Amygdala (tissue), 56 donors: ENCODE measurements at places on chromosomes 1 and 21.

DNA sequence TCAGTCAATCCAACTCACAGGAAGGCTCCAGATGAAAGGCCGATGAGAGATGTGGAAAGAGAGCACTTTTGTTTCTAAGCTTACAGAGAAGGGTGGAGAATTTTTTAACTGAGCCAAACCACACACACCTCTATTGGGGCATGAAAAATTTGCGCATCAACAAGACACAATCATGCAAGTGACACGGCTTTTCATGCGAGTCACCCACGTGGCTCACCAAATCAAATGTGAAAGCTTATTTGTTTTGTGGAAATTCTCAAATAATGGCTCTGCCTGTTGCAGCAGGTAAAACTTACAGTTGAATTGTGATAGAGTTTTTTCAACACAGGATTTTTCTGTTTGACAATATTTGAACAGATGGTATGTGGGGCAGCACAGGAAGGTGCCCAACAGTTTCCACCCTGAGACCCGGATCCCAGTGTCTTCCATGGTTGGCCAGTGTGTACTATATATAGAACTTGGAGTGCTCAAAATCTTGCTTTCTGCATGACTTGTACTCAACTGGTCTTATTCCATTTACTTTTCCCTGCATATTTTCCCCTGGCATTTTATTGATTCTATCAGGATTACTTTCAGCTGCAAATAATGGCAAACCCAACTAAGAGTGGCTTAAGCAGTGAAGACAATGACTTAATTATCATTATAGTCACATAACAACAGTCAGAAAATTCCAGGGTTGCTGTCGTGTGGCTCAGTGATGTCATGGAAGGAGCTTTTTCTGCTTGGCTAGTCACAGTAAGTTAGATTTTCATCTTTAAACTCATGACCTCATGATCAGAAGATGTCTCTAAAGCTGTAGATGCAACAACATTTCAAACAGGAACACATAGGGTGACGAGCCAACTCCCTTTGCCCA, 90.6 kb upstream of the SIM2 start:
- no peak for DNase-seq

- DNase-seq = no peak
Observed at GRCh38 chr1:24094554-24094953, 17.4 kb downstream of the MYOM3 start.

- DNase-seq = no peak
Observed at GRCh38 chr21:36255663-36256062, 64.3 kb upstream of the MORC3 start.

GRCh38 chr1:1401457-1402010, 2.4 kb upstream of the CCNL2 start:
- DNase-seq = no peak

GRCh38 chr1:145936247-145936646, 9.0 kb upstream of the RBM8A start:
- no peak for DNase-seq

DNA sequence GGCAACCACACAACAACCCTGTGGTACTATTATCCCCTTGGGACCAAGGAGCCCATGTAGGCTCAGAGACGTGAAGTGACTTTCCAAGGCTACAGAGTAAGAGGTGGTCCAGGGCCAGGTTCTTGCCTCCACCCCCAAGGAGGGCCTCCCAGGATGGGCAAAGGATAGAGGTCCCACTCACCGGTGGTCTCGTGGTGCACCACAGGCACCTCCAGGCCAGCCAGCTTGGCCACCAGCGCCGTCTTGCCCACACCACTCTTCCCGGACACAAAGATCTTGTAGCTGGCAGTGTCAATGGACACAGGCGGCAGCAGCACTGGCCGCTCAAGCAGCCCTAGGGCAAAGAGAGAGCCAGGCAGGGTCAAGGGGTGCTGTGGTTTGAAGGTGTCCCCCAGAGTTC, 3.6 kb downstream of the CPLANE2 start:
- DNase-seq = no peak

DNA sequence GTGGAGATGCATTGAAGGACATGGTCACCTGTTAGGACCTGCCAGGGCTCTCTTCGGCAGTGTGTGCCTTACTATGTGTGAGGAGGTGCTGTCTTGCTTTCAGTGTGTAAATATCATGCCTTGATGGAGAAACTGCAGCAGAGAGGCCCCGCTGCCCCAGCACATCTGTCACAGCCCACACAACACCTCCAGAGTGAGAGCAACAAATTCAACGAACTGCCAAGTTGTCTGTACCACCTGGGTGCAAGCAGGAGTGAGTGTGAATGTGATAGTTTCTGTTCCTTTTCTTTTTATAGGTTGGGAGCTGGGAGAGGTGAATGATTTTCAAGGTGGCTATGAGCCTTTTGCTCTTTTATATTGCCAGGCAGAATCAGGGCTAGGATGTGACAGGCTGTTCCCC, 114.6 kb upstream of the KIAA0040 start:
- no peak for DNase-seq

- DNase-seq = no peak
Observed at GRCh38 chr1:112711670-112712069, 3.5 kb downstream of the PPM1J start.
